Stimulated activated CD4-positive, alpha-beta T cell treated with anti-CD3 and anti-CD28 coated beads, TNF-alpha, amount 100 ng/mL, for 1 hour (primary cell): ENCODE measurements at places on chromosomes 1 and 21.

DNA sequence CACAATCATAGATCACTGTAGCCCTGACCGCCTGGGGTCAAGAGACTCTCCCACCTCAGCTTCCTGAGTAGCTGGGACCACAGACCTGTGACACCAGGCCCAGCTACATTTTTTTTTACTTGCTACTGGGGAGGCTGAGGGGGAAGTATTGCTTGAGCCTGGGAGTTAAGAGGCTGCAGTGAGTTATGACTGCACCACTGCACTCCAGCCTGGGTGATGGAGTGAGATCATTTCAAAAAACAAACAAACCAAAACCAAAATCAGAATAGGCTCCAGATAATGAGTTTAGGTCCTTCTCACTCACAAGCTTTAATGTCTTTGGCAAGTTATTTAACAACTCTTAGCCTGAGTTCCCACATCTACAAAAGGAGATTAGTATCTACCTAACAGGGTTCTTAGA, 22.8 kb downstream of the WDR26 start:
- no peak for DNase-seq

- no peak for DNase-seq
These were observed 10.9 kb downstream of the LRP8 start for GRCh38 chr1:53316766-53317581.

DNA sequence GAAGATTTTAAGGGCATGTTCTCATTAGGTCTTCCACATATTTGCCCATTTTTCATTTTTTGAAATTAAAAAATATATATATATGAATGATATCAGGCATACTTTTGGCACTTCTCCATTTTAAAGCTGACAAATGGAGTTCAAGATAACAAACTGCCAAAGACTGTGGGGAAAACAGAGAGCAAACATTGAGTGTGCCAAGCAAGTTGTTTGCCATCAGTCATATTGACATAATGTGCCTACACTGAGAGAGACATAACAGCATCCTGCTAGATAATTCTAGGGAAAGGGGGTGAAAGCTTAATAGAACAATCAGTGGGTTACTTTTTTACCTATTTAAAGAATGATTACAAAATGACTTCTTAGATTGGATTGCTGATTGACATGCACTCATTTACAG, 529.4 kb upstream of the CXADR start:
- no peak for DNase-seq

- DNase-seq = no peak
These were observed 72.5 kb downstream of the PAX7 start for GRCh38 chr1:18703041-18703621.

- DNase-seq = no peak
These were observed 344.3 kb downstream of the MATN1 start for GRCh38 chr1:30378991-30379581.

DNA sequence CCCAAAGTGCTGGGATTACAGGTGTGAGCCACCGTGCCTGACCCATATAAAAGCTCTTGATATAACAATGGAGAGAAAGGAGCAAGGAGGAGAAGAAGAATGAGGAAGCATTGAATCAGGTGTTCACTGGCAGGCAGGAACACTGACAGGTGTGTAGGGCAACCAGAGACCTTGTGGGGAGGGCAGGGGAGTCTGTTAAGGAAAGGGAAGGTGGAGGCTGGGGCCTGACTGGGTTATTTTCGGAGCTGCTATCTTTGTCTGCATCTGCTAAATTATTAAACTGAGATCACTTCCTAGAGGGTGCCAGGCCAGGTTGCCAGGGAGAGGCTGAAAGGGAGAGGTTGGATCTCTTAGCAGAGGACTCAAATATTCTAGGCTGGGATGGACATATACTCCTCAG, 6.8 kb upstream of the TRNP1 start:
- DNase-seq = no peak

- DNase-seq = no peak
These were observed 51.8 kb upstream of the ZSWIM5 start for GRCh38 chr1:45258059-45258650.

GRCh38 chr1:166597516-166597915, 241.8 kb upstream of the POGK start:
- no peak for DNase-seq

DNA sequence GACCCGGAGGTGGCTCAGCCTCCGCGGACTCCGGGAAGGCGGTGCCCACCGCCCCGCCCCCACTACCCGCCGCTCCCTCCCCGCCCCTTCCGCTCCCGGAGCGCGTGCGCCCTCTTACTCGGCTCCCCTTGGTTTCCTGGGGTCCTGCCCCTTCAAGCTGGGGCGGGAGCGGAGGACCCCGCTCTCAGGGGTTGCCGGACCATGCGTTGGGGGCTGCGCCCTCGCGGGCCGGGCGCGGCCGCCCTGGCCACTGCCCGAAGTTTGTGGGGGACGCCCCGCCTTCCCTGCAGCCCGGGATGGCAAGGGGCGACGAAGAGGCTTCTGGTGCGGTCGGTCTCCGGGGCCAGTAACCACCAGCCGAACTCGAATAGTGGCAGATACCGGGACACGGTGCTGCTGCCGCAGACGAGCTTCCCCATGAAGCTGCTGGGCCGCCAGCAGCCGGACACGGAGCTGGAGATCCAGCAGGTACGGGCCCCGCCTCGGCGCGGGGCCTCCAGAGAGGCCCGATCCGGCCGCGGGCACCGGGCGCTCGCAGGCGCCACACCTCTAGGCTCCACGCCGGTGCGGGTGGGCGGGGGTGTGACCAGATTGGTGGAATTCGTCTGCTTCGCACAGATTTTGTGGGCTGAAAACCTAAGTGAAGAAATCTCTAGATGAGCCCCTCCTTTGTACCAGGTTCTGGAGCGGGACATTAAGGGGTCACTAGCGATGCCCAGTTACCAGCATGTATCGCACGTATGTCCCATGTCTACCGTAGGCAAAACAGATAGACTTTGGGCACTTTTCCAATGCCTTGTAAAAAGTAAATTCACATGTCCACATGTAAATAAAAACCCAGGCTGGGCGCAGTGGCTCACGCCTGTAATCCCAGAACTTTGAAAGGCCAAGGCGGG, at the start of gene IARS2:
TSS of gene IARS2 (plus strand) at position 117 of the 896 bp plus-strand sequence. CDS start at position 202, 85 bp downstream.
- peak; percentile 83 for DNase-seq

GRCh38 chr21:42411197-42411869, 7.6 kb downstream of the UBASH3A start:
- no peak for DNase-seq

- DNase-seq = no peak
These were observed 32.3 kb downstream of the STPG1 start for GRCh38 chr1:24381256-24381655.

- no peak for DNase-seq
These were observed 103.6 kb upstream of the SNX7 start for GRCh38 chr1:98557895-98558294.

GRCh38 chr1:42150651-42151050, 2.6 kb upstream of the GUCA2B start:
- DNase-seq = no peak

DNA sequence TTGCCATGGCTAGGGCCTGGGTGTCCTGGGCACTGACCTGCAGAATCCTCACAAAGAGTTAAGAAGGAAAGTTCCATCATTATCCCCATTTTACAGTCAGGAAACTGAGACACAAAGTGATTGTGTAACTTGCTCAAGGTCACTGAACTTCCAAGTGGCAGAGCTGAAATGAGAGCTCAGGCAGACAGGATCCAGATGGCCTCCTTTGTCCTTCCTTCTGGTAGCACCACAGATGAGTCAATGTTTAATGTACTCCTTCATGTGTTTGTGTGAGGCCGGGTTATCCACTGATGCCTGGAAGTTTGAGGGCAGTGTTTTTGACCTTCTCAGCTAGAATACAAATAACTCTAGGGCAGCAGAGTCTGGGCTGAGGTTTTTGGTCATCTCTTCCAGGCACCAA, 207.0 kb downstream of the TNR start:
- DNase-seq = no peak

- DNase-seq = no peak
These were observed 53.8 kb downstream of the PLPP3 start for GRCh38 chr1:56525489-56526041.

GRCh38 chr1:244860914-244861610, 3.3 kb downstream of the HNRNPU start:
- DNase-seq = no peak

GRCh38 chr1:64967381-64967780, 1.0 kb upstream of the JAK1 start:
- DNase-seq = no peak

DNA sequence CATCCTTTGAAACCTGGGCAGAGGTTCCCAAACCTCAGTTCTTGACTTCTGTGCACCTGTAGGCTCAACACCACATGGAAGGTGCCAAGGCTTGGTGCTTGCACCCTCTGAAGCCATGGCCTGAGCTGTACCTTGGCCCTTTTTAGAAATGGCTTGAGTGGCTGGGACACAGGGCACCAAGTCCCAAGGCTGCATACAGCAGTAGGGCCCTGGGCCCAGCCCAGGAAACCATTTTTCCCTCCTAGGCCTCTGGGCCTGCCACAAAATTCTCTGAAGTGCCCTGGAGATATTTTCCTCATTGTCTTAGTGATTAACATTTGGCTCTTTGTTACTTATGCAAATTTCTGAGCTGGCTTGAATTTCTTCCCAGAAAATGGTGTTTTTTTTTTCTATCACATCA, 65.6 kb upstream of the ACTRT2 start:
- DNase-seq = no peak

GRCh38 chr1:153698923-153699714, 20.6 kb downstream of the NPR1 start:
- no peak for DNase-seq

- DNase-seq = no peak
These were observed 64.1 kb upstream of the RNPC3 start for GRCh38 chr1:103461161-103462105.

- no peak for DNase-seq
These were observed 48.1 kb upstream of the B3GALT2 start for GRCh38 chr1:193234530-193234929.

DNA sequence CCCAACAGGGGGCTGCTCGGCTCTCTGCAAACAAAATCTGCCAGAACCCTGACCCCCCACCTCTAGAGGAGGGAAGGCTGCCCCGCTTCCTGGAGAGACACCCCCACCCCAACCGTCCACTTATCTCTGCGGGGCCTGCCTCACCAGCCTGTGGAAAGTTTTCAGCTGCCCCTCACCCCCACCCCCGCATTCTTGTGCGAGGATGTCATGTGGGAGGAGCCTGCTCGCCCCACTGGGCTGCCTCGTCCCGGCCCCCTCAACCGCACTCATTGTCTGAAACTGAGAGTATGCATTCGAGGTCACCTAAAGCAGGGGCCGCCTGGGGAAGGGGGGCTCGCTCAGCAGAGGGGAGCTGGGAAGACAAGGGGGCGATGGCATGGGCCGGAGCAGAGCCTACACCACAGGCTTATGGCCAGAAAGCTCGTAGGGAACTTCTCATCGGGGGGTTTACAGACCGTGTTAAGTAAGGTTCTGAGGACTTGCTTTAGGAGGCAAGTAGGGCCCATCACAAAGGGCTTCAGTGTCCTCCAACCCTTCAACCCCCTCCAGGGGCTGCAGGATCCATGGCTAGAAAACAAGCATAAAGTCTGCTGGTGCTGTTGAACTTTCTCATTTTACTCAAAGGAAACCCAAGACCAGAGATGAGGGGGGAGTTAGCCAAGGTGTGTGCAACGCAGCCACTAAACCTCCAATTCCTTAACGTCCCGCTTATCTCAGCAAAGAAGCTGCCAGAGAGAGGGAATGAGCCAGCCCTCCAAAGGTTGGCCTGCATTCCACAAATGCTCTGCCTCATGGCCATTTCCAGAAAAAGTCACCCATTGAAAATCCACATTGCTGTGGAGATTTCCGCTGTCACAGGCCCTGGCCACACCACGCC, 9.4 kb downstream of the EPHA2 start:
- no peak for DNase-seq

GRCh38 chr1:93865253-93865652, 13.8 kb downstream of the DNTTIP2 start:
- no peak for DNase-seq

GRCh38 chr1:169128562-169128961, 22.1 kb downstream of the ATP1B1 start:
- no peak for DNase-seq

- DNase-seq = no peak
These were observed 52.2 kb downstream of the PUM1 start for GRCh38 chr1:31013187-31013864.

- DNase-seq = no peak
These were observed 31.3 kb downstream of the KYAT3 start for GRCh38 chr1:88961081-88961480.
